ENCODE measurements at places on chromosomes 5 and 9.

GRCh38 chr5:159003045-159004030, 96.4 kb downstream of the EBF1 start:
- no peak for DNase-seq

DNA sequence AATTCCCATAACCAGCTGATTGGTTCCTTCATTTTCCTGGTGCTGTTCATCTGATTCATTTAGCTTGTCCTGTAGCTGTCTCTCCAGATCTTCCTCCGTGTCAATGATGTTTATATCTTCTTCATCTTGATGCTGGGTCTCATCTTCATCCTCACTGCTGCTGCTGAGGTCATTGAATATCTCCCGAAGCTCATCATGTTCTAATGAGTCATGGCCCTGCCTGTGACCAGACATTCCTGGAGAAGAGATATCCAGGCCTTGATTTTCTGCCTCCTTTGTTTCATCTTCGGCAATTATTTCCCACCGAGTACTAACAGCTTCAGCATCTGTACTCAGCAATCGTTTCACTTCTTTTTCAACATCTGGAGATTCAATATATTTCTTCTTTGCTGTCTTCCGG, 1.4 kb downstream of the TAF7 start:
- no peak for DNase-seq

- no peak for DNase-seq
Observed at GRCh38 chr5:133819977-133820471, 148.4 kb downstream of the C5orf15 start.

GRCh38 chr5:11797132-11797531, 107.1 kb downstream of the CTNND2 start:
- DNase-seq, result no peak

DNA sequence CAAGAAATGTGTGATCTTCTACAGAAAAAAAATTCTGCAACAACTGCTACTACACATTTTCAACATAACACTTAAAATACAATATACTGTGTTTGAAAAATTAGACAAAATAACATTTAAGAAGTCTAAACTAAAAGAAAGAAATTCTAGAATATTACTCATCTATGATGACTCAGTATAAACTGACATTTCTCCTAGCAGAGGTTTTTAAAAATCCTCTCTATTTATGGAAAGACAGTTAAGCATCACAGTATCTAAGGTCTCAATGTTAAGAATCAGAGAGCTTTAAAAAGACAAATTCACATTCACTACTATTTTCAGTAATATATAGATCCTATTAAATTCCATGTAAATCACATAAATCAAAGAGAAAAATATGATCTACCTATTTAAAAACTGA, 61.3 kb downstream of the NR2F1-AS1 start:
- no peak for DNase-seq

DNA sequence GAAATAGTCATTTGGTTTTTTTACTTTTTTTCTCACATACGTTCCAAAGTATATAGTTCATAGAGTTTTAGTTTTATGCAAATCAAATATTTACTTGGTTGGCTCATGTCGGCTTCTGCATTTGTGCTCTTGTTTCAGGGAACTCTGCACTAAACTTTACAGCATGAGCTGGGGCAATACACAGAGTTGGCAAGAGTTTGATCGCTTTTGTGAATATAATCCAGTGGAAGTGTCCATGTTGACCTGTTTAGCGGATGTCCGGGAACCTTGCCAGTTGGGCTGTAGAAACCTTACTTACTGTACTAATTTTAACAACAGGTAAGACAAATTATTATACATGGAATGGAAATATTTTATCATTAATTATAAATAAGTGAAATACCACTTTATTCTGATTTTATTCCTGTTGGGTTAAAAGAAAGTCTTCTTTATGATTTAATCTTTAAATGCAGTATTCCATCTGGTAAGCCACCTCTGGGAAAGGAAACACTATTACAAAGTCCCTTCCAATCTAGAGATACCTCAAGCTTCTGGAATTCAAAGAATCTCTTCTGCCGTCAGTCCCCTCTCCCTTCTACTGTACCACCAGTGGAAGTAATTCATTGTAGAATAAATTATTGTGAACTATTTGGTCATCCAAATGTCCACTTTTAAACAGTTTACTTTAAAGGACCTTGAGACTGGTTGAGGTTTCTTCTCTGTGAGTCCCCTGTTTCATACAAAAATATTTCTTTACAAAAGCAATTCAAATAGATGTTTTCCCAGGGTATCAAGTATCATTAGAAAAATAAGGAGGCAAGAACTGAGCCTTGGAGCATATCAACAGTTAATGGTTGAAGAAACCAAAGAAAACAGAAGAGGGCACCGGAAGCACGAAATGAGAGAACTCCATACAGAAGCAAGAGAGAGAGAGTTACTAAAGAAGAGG, 45.2 kb upstream of the GLIPR2 start:
- DNase-seq, result no peak

- DNase-seq, result no peak
Observed at GRCh38 chr9:101419863-101420262, 15.7 kb downstream of the ALDOB start.

GRCh38 chr5:136242611-136243010, 49.6 kb upstream of the SMIM32 start:
- DNase-seq, result no peak

DNA sequence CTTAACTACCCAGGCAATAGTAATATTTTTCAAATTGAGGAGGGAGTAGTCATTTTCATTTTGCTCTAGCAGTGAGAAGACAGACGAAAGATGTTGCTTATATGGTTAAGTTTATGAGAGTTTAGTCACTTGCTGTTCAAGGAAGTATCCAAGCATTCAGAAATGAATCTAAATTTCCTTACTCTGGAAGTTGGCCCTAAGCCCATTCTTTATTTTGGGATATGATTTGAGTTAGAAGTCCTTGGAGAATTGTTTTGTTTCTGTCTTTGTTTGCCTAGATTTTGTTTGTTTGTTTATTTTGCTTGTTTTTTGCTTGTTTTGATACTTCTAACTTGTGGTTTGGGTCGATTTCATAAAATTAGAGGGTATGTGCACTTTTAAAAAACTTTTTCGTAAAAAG, 146.4 kb upstream of the FGF10 start:
- DNase-seq, result no peak

DNA sequence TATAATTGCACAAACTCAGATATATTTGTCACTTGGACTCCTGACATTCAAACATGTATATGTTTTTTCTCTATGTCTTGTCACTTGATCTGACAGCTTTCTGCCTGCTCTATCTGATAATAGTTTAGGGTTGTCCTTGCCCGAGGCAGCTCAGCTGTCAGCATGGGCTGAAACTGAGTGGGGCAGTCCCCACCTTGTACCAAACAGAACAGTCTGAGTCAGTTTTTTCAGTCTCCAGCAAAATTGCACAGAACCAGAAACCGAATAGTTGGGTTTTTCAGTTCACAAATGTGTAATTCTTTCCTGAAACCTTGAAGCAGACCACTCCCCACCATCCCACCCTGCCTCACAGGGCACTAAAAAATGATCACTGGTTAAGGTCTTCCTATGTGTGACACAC, 9.5 kb upstream of the HAND1 start:
- DNase-seq, result no peak

DNA sequence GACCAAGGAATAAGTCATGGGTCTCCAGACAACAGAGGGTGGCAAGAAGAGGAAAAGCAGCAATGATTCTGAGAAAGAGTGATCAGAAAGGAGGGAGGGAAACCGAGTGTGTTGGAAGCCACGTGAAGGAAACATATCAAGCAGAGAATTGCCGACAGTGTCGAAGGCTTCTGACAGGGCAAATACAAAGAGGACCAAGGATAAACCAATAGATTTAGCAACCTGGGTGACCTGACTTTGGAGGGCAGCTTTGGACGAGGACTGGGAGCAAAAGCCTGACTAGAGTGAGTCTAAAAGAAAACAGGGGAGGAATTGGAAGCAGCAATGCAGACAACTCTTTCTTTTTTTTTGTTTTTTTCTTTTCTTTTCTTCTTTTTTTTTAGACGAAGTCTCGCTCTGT, 83.8 kb downstream of the WWC1 start:
- DNase-seq, result no peak

DNA sequence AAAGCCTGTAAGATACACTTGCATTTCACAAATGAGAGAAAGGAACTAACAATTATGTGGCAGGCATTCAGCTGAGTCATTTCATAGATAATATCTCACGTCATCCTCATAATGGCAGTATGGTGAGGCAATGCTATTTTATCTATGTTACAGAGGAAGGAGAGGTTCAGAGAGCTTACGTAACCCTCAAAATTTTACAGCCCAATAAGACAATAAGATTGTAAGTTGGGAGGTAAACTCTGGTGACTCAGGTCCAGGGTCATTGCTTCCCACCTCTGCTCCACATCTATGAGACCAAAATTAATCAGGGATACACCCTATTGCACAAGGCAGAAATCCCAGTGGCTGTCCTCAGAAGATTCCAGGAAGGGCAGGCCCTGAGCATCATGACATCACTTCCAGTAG, 309.7 kb downstream of the NSG2 start:
- DNase-seq, result no peak

- no peak for DNase-seq
Observed at GRCh38 chr5:139756971-139757370, 38.6 kb upstream of the PSD2 start.

DNA sequence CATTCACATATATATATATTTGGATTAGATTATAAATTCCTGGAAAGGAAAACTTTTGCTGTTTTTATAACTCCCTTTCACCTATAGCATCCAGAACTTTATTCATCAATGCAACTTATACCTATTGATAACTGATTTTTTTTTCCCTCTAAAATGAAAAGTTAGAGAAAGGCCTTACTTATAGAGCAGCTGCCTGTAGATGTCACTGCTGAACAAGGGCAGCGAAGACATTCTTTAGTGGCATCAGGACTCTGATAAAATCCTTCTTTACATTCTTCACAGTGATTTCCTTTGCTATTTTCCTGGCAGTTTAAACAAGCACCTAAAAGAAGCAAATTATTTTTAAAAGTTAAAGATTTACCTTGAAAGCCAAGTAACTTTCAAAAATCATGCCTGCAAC, 32.3 kb upstream of the CDK5RAP2 start:
- no peak for DNase-seq

DNA sequence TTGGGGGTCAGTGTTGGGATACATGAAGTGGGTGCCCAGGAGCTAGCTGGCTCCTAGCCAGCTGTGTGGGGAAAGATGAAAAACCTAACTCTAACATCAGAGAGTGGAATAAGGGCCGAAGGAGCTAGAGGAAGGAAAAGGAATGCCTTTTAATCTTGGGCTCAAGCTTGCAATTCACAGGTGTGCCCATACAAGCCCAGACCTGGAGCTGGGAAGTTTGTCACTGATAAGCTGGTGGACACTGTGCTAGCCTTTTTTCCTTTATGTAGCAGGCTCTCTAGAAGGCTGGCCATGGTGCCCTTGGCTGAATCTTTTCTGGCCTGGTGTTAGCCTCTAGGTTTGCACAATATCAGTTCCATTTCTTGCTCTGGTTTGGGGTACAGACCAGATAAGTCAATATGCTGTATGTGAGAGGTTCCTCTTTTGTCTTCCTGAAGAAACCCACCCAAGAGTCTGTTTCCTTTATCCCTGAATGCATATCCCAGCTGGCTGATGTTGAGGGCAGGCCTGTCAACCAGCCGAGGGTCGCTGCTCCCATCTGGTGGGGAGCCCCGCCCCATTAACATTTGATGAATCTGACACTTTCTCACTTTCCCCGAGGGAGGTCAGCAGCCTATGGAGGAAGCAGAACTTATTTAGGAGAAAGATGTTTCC, 92.4 kb upstream of the CXCL14 start:
- DNase-seq, result no peak

- DNase-seq, result no peak
Observed at GRCh38 chr9:71675105-71675856, 93.0 kb downstream of the CEMIP2 start.

GRCh38 chr9:74309654-74310053, 187.5 kb upstream of the RORB start:
- DNase-seq, result no peak

DNA sequence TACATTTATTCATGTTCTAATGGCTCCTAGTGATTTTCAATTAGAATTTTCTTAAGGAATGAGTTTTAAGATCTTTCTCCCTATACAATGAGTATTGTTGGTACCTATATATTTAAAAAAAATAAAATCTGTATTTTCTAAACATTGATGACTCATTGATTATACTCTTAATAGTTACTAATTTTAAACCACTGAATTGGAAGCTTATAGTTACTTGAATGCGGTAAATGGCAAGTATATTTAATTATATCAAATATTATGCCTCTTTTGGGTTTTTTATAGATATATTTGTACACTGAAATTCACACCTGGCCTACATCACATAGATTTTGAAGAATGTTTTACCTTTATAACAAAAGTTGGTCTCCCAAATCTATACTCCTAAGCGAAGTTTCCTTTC, 38.9 kb upstream of the ALDH1A1 start:
- DNase-seq, result no peak

- DNase-seq, result no peak
Observed at GRCh38 chr5:179829732-179830435, 9.2 kb downstream of the SQSTM1 start.

DNA sequence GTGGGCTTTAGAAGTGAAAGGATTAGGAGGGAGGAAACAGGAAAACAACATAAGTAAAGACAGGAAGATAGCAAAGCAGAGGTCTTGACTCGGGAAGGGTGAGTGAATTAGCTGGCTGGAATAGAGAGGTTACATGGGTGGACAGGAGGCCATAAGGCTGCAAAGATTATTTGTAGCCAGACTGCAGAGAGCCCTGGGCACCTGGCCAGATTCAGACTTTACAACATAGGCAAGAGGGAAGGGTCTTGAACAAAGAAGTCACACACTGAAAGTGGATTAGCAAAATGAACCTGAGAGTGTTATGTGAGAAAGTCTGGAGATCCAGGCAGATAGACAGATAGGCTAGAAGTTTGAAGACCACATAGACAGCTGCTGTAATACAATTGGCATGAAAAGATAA, 29.7 kb upstream of the CER1 start:
- no peak for DNase-seq

DNA sequence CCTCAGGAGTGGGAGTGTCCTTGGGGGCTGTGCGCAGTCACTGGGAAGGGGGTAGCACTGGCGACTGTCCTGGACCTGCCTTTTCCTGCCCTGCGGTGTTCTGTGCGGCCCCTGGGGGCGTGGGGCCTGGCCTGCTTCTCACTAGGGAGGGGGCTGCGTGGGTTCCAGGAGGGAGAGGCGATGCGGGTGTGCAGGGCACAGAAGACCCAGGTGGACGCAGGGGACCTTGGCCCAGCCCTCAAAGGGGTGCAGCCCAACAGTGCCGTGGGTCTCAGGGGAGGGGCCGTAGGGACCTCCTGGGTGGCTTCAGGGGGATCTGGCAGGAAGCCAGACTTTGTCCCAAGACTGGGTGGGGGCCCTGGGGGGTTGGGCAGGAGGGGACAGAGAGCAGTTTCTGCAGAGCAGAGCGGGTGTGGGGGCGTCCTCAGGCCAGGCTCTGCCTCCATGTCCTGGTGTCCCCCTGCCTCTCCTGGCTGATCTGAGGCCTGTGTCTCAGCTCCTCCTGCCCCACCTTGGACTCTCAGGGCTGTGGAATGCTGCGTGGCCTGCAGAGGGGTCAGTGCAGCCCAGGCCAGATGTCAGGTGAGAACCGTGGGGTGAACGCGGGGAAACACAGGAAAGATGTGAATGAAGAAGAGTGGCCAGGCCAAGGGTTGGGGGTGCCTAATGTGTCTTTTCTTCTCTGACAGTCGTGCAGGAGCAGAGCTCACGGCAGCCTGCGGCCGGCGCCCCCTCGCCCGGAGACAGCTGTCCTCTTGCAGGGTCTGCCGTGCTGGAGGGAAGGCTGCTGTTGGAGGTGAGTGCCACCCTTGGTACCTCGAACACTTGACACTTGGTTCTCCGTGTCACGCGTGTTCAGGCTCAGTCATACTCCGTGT, 54.6 kb downstream of the AHRR start:
- DNase-seq, result no peak
